Activated naive CD4-positive, alpha-beta T cell (primary cell): ENCODE measurements at places on chromosomes 5 and 9.
A peak's percentile ranks its signal among the peaks of the same experiment; 100 is the strongest.

DNA sequence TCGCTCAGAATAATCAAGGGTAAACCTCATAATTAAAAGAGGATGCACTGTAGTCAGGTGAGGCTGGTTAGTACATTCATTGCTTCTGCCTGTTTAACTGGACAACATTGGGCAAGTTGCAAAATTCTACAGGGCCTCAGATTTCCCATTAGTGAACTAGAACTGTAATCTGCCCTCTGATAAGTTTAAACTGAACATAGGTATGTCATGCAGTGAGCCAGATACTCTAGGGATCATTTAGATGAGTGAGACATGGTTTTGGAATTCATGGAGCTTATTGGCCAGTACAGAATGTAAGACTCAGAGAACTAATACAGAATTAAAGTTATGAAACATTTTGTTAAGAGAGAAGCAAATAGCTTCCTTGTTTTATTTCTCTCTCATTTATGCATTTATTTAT lies 35.9 kb downstream of the RNF44 start:
- DNase-seq = no peak

DNA sequence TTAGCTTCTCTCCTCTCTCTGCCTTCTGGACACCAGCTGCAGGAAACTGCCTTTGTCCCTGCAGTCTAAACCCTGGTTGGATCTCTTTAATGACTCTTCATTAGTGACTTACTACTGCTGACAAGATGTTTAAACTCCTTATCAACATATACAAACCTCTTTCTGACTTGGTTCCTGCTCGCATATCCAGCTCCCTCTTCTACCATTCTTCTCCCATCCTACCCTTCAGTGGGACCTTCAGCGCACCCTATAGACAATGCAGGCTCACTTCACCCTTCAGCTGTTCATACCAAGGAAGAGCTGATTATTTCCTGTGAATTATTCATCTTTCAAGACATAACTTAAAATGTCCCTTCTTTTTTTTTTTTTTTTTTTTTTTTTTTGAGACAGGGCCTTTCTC lies 436.5 kb downstream of the KIAA0825 start:
- no peak for DNase-seq

GRCh38 chr5:149561848-149562247 lies 10.6 kb upstream of the CSNK1A1 start:
- no peak for DNase-seq

GRCh38 chr9:14179449-14179848 lies 134.5 kb downstream of the NFIB start:
- no peak for DNase-seq

DNA sequence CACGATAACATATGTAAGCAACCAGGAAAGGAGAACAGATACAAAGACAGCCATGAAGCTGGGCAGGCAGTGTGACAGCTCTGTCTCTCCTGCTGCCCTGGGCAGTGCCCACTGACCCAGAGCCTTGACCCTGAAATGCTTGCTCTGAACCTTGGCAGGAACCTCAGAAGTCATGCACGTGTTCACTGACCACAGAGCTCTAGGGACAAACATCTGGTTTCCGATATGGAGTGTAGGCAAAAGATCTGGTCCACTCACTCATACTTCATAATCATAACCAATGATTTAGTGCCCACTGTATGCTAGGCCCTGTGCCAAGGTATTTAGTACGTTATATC lies 102.6 kb downstream of the FSTL4 start:
- DNase-seq = no peak

DNA sequence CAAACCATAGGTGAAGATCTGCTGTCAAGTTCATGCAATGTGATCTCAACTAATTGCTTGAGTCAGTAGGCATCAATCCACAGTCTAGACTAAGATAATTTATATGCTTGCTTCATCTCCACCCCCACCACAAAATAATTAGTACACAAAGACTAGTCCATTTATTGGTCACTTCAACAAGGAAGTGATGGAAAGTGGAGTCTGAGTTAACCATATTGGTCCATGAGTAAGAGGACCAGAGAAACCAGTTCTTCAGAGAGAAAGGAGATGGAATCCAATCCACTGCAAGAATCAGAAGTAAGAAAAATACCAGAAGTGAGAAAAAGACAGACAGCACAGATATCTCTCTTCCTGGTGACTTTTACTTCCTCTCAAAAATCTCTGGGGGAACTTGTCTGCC lies 366.5 kb downstream of the CHSY3 start:
- no peak for DNase-seq

- no peak for DNase-seq
These were observed 19.7 kb downstream of the MYO10 start for GRCh38 chr5:16916262-16916878.

DNA sequence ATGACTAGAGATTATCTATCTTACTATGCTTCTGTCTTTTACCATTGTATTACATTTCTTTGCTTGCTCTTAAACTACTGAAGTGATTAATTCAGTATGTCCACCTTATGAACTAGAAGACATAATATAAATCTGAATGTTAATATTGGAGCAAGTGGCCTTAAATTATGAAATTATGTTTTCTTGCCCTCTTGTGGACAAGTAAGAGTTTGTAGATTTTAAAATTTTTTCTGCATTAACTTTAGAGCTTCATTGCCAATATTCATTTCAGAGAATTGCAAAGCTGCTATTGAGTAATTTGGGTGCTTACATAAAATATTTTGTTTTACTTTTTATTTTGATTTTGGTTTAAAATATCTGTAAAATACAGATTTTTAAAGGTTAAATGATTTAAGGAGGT lies 55.3 kb downstream of the RANBP17 start:
- no peak for DNase-seq

DNA sequence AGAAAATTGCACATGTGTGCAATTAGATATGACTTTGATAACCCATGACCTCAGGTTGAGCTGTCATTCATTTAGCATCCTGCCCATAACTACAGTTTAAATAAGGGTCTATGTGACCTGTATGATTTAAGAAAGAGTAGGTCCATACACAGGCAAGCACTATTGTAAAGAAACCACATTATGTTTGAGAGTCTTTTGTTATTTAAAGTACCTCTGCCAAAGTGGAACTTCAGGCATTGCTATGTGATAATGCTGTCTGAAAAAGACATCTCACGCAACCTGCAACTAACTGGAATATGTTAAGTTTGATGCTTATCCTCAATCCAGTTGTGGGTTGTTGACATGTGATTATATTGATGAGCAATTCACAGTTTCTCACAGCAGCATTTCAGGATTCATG lies 317.0 kb downstream of the TMEM161B start:
- no peak for DNase-seq

- DNase-seq = no peak
These were observed 32.4 kb downstream of the PDZD2 start for GRCh38 chr5:31671339-31671741.

GRCh38 chr9:121185774-121186403 lies 15.8 kb downstream of the RAB14 start:
- DNase-seq = no peak

- DNase-seq = no peak
These were observed 45.9 kb downstream of the C9orf50 start for GRCh38 chr9:129574911-129575585.

DNA sequence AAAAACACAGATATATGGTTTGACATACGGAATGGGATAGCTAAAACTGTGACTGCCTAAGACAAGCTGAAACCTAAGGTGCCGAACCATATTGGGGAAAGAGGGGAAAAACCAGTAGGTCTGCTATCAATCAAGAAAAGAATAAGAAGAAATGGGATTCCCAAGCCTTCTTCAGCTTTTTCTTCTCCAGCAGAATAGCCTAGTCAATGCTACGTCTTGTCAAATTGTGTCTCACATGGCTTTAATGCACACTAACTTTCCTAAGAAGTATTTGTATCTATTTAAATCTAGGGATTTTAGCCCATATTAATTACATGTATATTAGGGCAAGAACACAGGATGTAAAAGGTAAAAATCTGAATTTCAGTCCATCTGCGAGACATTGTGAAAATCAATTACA lies 797 bp upstream of the FBXO38 start:
- no peak for DNase-seq

DNA sequence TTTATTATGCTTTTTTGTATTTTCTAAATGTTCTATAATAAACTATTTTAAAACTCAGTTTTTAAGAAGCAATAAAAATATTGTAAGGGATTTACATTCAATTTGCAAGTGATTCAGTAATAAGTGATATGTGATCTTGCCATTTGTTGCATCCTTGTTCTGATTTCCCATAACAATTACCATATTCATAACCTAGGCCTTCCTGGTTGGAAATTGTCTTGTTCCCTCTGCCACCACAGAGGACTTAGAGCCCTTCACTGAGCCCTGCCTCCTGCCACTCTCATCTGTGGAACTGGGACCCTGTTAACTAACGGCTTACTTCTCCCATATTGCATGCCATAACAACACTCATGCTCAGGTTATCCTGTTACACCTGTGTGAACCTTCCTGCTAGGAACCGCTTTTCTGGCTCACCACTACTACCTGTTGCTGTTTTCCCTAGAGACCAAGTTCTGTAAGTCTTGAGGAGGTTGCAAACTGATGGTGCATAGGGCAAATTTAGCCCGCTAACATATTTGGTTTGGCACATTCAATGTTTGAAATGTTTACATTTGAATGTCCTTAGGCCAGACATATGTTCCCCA lies 32.9 kb upstream of the DTWD2 start:
- DNase-seq = no peak

GRCh38 chr9:118693645-118694044 lies 675.6 kb downstream of the BRINP1 start:
- no peak for DNase-seq

DNA sequence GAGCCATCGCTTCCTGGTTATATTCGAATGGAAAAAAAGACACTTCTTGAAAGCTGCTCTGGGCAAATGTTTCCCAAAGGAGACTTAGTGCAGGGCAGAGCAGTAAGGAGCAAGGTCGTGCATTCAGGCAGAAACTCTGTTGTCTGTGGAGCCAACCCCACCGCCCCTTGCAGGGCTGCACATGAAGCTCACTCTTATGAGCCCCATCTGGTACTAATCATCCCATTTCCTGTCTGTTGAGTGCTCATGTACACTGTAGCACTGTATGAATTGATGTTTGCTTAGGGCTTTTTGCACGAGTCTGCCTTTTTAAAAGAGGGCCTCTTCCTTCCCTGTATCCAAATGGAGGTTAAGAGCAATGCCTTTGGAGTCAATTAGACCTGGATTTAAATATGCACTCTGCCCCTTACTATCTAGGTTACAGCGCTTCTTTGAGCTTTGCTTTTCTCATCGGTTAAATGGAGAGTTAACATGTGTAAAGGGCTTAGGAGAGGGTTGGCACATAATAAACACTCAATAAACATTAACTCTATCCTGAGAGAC lies 25.4 kb downstream of the HMHB1 start:
- no peak for DNase-seq

DNA sequence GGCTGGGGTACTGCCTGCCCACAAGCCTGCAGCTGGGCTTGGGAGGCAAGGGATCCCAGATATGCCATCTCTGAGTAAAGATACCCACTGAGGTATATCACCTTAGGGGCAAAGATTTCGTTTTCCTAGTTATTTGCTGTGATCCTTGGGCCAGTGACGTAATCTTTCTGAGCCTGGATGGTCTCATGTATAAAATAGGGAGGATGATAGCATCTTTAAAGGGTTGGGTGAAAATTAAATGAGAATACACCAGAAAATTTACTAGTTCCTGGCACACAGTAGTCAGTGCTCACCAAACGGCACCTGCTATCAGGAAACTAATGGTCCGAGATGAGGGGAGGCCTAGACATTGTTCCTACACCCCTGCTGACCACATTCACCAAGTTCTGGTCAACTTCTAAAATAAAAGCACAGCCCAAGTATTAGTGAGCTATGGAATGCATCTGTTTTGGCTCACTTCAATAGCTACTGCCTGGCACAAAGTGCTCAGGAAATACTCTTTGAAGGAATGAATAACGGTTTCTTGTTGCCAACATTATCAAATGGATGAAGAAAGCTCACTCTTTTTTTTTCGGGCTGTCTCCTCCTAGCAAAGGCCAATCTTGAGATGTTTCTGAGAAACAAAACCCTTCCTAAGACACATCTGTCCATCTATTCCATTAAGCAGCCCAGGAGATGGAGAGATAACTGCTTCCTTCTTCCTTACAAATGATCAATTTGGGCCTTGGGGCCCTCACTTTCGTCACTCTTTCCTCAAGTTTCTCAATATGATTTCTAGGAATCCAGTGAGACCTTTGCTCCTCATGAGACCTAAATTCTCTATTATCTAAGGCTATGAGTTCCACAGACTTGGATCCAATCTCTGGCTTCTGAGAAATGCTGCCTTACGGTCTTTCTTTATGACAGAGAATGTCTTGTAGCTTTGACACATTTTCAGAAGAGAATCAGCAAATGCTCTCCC lies 98.2 kb downstream of the DPYSL3 start:
- DNase-seq = no peak

DNA sequence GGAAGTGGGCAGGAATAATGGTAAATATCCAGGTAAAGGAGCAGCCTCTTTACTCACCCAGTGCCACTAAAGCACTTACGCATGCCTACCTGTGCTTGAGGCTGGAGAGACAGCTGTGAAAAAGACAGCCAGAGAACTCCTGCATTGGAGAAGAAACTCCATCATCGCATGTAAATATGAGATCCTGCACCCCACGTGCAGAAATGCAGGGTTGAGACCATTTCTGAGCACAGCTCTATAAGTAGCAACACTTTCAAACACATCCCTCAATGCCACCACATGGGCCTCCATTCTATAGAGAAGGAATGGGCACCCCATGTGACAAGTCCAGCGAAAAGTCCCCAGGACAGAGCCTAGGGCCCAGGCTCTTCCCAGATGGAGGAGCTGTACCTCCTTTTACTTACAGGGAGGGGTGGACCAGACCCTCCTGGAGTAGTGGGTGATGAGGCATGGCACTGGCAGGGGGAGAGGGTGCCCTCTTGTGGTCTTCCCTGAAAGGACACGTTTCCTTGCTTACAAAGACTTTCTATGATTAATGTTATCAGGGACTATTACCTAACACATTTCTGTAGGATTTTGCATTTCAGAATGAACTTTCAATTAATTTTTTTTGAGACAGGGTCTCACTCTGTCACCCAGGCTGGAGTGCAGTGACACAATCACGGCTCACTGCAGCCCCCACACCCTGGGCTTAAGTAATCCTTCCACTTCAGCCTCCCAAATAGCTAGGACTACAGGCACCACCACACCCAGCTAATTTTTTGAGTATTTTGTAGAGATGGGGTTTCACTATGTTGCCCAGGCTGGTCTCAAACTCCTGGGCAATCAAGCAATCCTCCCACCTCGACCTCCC lies 55.3 kb upstream of the IL17B start:
- peak; percentile 16 for DNase-seq

GRCh38 chr5:110853267-110853666 lies 114.5 kb downstream of the SLC25A46 start:
- DNase-seq = no peak

DNA sequence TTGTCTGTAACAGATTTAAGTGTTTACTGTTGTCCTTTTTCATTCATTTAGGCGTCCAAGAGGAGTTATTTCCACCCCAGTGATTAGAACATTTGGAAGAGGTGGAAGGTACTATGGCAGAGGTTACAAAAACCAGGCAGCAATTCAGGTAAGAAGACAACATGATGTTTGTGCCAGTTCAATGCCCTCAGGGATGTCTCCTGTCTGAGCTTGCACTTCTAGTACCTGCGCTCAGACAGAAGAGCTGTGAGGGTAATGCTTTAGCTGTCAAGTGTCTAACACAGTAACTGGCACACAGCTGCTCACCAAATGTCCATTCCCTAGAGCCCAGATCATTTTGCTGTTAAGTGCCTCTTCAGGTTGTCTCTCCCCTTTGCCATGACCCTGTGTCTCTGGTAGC lies 14.2 kb upstream of the PHF2 start:
- no peak for DNase-seq

GRCh38 chr5:136143312-136143711 lies 10.7 kb downstream of the SMAD5 start:
- DNase-seq = no peak

- no peak for DNase-seq
These were observed 37.9 kb downstream of the UBTD2 start for GRCh38 chr5:172245703-172246125.
